ENCODE measurements at places on chromosomes 1 and 21.
A peak's percentile ranks its signal among the peaks of the same experiment; 100 is the strongest.

- DNase-seq = no peak
These were observed 368.3 kb downstream of the SMYD3 start for GRCh38 chr1:246138781-246139180.

- DNase-seq = no peak
These were observed 87.9 kb downstream of the SYT2 start for GRCh38 chr1:202622388-202622787.

- DNase-seq = no peak
These were observed 439.1 kb upstream of the VAMP3 start for GRCh38 chr1:7331926-7332535.

- peak; percentile 49 for DNase-seq
These were observed 100.9 kb downstream of the DDX20 start for GRCh38 chr1:111856411-111857185.

- DNase-seq = peak; percentile 44
These were observed 245.1 kb downstream of the PTBP2 start for GRCh38 chr1:96966536-96967138.

DNA sequence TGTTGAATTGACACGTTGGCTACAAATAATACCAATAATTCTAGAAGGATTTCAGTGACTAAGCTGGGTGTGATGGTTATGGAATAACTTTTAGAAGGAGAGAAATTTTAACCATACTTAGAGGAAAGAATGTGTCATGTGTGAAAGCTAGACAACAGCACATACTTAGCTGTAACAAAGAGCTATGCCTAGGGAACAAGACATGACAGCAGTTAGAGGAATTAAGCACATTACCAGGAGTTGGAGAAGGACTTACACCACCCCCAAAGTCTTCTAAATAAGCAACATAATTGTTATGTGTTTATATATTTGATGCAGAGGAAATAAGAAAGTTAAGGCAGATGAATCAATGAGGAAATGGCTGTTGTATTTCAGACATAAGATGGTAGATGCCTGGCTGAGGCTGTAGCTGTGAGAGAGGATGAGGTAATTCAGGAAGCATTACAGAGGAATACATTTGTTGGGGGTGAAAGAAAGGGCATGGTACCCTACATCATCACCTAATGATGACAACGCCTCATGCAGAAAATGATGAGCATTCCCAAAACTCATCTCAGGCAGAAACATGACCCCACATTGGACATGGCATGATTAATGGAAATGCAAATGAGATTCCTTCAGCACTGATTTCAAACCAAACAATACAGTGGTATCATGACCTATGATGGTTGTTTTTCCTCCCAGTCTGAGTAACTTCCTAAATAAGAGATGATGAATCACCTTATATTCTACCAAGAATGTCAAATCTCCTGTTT lies 211.5 kb downstream of the LHX8 start:
- DNase-seq = no peak

GRCh38 chr1:186426118-186426517 lies 34.8 kb downstream of the PDC start:
- no peak for DNase-seq

GRCh38 chr1:14262637-14263036 lies 335.8 kb upstream of the KAZN start:
- DNase-seq = no peak

- DNase-seq = no peak
These were observed 70.8 kb upstream of the PRKACB start for GRCh38 chr1:84073266-84073665.

- DNase-seq = no peak
These were observed 25.0 kb downstream of the RLF start for GRCh38 chr1:40185951-40186864.

DNA sequence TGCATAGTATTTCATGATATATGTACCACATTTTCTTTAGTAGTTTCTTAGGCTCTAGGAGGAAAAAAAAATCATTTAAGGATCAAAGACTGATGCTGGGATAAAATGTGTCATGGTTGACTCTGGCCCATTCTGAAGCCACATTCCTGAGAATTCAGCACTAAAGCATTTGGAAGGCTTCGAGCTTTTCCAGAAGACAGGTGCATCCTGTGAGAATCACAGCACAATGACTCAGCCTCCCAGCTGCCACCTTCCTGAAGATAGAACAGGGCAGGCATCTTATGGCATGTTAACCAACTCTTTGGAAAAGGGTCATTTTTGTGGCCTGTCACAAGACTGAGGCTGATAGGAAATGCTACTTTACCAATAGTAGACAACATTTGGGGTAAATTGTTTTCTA lies 359.9 kb downstream of the PCP4 start:
- no peak for DNase-seq

- no peak for DNase-seq
These were observed 765 bp downstream of the VAMP3 start for GRCh38 chr1:7771823-7772299.

- DNase-seq = no peak
These were observed 125.8 kb downstream of the TOMM20 start for GRCh38 chr1:235002706-235003300.

DNA sequence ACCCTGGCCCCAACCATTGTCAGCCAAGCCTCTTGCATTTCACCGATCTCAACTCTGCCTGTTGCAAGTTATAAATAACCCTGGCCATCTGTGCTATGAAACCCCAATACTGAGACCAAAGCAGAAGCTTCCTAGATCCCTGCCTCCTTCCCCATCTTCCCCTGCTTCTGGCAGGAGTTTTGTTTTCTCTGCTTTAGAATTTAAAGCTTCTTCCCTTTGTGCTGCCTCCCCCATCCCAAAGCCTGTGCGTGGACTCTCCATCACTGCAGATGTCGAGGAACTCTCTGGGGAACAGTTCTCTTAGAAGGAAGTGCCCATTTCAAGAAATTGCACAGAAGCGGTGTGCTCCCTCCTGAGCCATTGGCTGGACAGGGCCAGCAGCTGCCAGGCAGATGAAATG lies 17.4 kb upstream of the MYOG start:
- no peak for DNase-seq

DNA sequence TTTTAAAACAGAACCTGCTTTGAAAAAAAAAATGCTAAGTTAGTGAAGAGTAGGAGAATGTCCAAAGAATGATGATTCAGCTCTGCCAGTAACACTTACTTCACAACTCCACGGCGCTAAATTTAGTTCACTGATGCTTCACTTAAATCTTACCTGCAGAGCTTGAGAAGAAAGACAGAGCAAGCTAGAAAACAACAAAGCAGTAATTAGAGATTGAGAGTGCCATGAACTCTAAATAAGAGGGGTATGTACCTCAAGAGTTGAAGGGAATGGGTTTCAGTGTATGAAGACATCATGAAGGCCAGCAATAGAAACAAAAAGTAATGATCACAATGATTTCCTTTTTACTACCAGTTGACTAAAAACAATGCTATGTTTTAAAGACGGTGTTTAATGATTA lies 32.8 kb downstream of the EPRS1 start:
- DNase-seq = no peak

- no peak for DNase-seq
These were observed 19.1 kb downstream of the SLC25A33 start for GRCh38 chr1:9558271-9558945.

DNA sequence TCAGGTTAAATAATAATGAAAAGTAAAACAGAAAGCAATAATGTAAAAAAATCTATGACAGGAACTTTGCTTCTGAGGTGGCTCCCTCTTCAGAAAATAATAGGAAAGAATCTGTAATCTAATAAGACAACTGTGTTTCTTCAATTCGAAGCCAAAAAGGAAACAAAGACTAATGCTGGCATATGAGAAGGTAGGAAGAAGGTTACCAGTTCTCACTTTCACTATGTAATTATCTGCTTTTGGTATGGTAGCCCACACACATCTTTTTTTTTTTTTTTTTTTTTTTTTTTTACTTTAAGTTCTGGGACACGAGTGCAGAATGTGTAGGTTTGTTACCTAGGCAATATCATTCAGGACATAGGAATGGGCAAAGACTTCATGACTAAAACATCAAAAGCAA lies 47.1 kb downstream of the COP1 start:
- DNase-seq = no peak

- no peak for DNase-seq
These were observed 2.2 kb upstream of the NBPF1 start for GRCh38 chr1:16615253-16616252.

- DNase-seq = no peak
These were observed 9.7 kb downstream of the RD3 start for GRCh38 chr1:211482306-211482705.

DNA sequence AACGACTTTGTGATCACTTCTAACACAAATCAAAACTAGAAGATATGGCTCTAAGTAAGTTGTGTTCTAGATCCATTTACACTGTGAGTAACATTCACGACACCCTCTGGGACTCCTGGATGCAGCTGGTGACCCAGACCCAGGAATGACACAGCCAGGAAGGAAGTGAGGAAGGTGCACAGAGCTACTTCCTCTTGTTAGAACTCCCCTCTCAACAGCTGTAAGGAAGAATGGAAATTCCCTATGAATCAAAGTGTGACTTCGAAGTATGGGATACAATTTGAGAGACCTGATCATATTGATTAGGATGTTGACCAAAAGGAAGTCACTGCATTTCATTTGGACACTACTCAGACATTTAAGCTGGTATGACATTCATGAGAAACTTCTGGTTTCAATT lies 185.3 kb downstream of the NRIP1 start:
- no peak for DNase-seq

GRCh38 chr1:25873120-25873519 lies 2.4 kb downstream of the PAQR7 start:
- DNase-seq = no peak

GRCh38 chr1:211334986-211335385 lies 8.4 kb downstream of the TRAF5 start:
- no peak for DNase-seq

DNA sequence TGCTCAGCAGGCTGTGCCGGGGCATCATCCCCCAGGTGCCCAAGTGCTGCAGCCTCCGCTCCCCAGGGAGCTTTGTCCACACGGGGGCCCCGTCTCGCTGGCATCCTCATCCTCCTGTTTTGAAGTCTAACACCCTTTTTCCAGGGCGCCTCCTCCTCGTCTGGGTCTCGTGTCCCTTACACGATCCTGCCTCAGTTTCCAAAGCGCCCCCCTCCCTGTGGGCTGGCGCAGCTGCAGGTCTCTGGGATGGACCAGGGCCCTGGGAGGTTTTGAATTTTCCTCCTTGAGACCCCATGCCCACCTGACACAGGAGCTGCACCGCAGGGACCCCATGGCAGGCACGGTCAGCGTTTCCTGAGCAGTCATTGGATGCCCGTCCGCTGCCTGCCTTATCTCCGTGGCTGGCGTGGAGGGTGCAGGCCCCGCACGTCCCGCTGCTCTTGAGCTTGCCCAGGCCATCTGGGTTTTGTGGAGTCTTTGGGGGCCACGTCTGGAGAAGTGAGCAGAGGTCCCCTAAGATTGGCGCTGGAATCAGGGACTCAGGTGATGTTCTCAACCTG lies 37.4 kb upstream of the DIP2A start:
- no peak for DNase-seq

GRCh38 chr1:95382000-95382786 lies 148.2 kb downstream of the RWDD3 start:
- DNase-seq = no peak

- DNase-seq = no peak
These were observed 46.8 kb downstream of the PTPRU start for GRCh38 chr1:29282924-29283803.

DNA sequence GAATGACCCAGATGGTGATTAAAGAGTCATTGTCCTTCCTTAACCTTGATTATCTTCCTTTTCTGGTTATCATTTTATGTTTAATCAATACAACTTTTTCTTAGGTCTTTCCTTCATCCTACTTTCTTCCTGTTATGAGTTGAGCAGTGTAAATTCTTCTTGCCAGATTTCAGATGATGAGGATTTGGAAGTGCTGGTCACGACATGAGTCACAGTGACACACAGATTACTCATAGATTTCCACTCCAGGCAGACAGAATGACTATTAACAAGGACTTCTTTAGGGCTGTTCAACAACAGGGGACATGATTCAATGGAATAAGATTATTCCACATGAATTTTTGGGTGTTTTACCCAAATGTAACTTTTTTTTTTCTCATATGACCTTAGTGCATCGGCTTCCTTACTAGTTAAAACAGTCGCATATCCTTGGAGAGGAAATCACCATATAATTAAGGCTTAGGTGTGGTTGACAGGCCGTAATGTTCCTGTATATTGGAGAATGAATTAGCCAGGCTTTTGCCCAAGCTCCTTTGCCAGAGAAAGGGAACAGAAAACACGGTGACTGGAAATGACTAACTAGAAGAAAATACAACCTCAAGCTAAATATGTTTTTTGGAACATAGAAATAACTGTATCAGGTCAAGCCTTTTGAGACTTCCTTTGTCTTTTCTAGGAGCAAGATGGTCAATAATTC lies 44.2 kb downstream of the PRRX1 start:
- DNase-seq = no peak

DNA sequence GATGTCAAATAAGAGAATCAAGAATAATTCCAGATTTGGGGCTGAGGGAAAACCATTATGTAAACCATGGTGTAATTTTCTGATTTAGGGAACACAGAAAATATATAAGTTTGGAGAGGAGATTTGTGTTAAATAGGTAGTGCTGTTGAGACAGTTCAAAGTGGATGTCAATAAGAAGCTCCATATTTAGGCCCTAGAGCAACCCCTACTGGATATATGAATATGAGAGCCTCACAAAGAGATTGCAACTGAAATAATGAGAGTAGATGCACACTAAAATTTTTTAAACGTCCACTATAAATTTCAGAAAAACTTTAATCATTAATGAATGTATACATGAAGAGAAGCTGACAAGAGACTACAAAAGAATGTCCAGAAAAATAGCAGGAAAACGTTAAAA lies 1447.8 kb upstream of the PRMT6 start:
- no peak for DNase-seq

DNA sequence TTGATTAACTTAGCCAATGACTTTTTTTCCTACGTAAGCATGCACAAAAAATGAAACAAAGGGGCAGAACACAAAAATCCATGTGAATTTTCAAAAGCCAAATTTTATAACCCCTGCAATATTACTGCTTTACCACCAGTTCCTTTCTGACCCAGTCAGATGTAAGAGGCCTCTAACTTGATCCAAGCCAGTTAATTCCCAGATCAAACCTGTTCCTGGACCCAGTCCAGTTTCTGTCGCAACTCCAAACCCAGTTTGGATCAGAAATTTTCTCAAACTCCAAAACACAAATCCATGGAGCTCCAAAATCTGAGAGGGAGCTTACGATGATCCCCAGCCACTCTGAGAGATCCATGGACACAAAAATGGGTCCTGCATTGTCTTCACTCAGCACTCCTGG lies 7.8 kb upstream of the ZYG11A start:
- DNase-seq = no peak

Data from NCI-H2029 treated with DMSO at 0.1 percent for 48 hours (cell line).